Renal pelvis (tissue), 12 donors: ENCODE measurements at places on chromosomes 7 and 10. TPM values are rescaled to one million over a fixed set of nuclear protein-coding genes. Genes with fewer than 3 reads are reported as not detected.

TUBB8 gene
- 1.2 TPM for polyA plus RNA-seq

TOMM7 gene
- polyA plus RNA-seq: 461 TPM

HECW1 gene
- polyA plus RNA-seq: 8.3 TPM

POLR2J3 gene
- 90.7 TPM for polyA plus RNA-seq

LEP gene
- polyA plus RNA-seq: 0.96 TPM

SLK gene
- 61.0 TPM for polyA plus RNA-seq

IFIT5 gene
- polyA plus RNA-seq: 17.4 TPM

FKBP6 gene
- polyA plus RNA-seq: 0.64 TPM

VAX1 gene
- not detected for polyA plus RNA-seq

UTF1 gene
- not detected for polyA plus RNA-seq

ZNF365 gene
- polyA plus RNA-seq: 0.32 TPM

NRG3 gene
- 14.6 TPM for polyA plus RNA-seq

MRM2 gene
- 39.0 TPM for polyA plus RNA-seq

SPACDR gene
- 1.9 TPM for polyA plus RNA-seq

TRIM50 gene
- 0.24 TPM for polyA plus RNA-seq

PLXNA4 gene
- polyA plus RNA-seq: 15.0 TPM

PTF1A gene
- not detected for polyA plus RNA-seq
